ENCODE measurements at places on chromosomes 5 and 9. TPM values are rescaled to one million over a fixed set of nuclear protein-coding genes. Genes with fewer than 3 reads are reported as not detected.

PTGDS gene
- total RNA-seq: 59.8 TPM

TMC1 gene
- 0.53 TPM for total RNA-seq

GRCh38 chr5:93100428-93100827 lies 480.6 kb downstream of the NR2F1-AS1 start:
- H3K36me3 ChIP-seq: no peaks in the 10 kb centered on the region
- H3K27ac ChIP-seq: no peak overlapping the region
- no peaks in the 10 kb centered on the region for H3K27me3 ChIP-seq

- H3K4me3 ChIP-seq: no peak overlapping the region
- no peaks in the 10 kb centered on the region for H3K4me1 ChIP-seq
- H3K27me3 ChIP-seq: no peaks in the 10 kb centered on the region
- no peak overlapping the region for H3K27ac ChIP-seq
- H3K36me3 ChIP-seq: no peaks in the 10 kb centered on the region
Observed at GRCh38 chr5:40871177-40871576, 30.0 kb downstream of the CARD6 start.

DNA sequence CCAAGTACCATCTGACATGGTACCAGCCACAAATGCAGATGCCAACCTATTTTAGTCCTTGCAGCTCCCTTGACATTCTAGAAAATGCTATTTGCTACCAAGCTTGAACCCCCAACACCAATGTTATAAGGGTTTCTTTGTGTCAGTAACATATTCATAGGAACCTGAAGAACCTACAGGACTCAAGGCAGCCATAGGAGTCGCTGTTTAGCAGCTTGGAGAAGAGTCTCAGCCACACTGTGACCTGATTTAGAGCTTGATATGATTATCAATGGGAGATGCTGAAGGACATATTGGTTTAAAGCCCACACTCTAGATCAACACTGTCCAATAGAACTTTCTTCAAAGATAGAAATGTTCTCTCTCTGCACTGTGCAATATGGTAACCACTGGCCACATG lies 6.4 kb upstream of the ZFR start:
- no peak for DNase-seq
- no peaks in the 10 kb centered on the region for H3K27me3 ChIP-seq
- no peaks in the 10 kb centered on the region for H3K36me3 ChIP-seq
- H3K4me3 ChIP-seq: no peak overlapping the region
- no peaks in the 10 kb centered on the region for H3K4me1 ChIP-seq

- no peak for DNase-seq
- H3K36me3 ChIP-seq: no peaks in the 10 kb centered on the region
- peaks cover 2% of the 10 kb centered on the region for H3K4me1 ChIP-seq
Observed at GRCh38 chr5:63822614-63823013, 139.6 kb downstream of the HTR1A start.

DNA sequence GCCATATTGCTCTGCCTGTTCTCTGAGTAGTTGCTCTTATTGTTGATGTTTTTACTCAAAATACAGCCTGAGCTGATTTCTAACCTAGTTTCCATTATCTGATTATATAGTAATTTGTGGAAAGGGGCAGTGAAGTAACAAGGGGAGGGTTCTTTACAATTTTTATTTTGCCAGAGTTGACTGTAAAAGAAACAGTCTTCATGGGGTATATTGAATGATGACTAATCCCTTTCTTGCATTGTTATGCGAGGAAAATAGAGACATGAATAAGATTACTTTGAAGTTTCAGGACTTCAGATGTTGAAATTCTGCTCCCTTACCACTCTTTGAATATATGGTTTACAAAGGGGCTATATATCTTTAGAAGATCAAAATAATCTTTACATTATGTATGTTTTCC lies 9.1 kb upstream of the LRRC70 start:
- no peak overlapping the region for H3K4me3 ChIP-seq
- H3K36me3 ChIP-seq: no peaks in the 10 kb centered on the region
- no peak for DNase-seq
- no peaks in the 10 kb centered on the region for H3K27me3 ChIP-seq

All from ovary (tissue), 10 donors.